ENCODE measurements at places on chromosomes 6 and 20.

GRCh38 chr6:83536034-83536646 lies 23.8 kb downstream of the PRSS35 start:
- peak; percentile 38 for DNase-seq

DNA sequence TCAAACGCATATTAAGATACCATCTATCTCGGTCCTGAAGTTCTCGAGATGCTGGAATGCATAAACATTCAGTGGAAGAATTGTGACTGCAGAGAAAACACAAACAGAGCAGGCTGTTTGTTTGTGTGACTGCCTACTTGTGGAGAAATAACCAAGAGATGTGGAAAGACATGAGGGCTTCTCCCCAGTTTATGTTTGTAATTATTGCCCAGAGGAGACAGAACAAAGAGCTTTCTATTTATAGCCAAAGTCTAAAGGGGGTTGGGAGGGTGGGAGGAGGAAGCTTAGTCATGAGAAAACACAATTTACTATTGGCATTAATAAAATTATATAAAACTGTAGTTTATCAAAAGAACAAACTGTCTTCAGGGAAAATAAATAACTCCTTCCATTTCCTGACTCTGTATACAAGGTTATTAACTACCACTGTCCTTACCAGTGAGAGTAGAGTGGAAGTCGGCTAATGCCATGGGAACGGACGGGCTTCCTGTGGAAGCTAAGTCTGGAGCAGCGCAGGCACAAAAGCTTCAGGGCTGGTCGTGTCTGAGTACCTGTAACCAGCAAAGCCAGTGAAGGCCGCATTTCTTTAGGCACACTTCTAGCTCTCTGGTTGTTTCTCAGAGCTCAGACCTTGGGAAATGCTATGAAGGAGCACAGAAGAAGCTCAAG lies 200.2 kb upstream of the SUPT3H start:
- DNase-seq = peak; percentile 41

GRCh38 chr6:162315291-162315690 lies 412.3 kb downstream of the PRKN start:
- no peak for DNase-seq

GRCh38 chr6:44226368-44227147 lies 3.2 kb downstream of the SLC29A1 start:
- DNase-seq = no peak

GRCh38 chr20:62133051-62133845 lies 9.9 kb downstream of the PSMA7 start:
- no peak for DNase-seq

DNA sequence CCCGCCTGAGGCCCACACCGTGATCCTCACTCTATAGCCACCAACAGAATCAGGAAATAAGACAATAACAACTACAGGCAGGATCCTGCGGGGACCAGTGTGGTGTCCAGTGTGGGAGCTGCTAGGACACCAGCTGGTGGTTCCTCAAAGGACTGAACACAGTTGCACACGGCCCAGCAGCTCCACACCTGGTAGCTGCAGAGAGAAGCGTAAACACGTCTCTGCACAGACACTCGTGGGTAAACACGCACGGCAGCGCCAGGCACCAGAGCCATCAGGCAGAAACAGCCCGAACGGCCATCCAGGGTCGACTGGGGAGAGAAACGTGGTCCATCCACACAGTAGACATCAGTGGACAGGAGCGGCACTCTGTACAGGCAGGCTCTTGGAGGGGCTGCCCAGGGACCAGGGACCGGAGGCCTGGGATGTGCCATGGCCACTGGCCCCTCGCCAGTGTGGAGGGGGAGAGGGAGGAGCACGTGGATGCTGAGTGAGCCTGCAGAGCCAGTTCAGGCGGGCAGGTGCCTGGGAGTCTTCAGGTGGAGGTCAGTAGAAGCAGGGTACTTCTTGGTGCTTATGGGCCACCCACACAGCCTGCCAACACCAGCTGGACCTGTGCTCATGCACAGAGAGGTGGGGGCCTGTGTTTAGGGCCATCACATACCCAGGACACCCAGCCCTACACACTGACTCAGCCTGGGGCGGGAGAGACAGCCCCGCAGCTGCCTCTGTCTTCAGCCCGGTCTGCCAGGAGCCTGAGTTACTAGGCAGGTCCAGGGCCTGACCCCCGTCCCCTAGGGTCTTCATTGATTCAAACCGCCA lies 7.4 kb upstream of the LAMA5 start:
- no peak for DNase-seq

Measured in fibroblast of upper back skin (primary cell).